ENCODE measurements at places on chromosomes 2 and 18.

DNA sequence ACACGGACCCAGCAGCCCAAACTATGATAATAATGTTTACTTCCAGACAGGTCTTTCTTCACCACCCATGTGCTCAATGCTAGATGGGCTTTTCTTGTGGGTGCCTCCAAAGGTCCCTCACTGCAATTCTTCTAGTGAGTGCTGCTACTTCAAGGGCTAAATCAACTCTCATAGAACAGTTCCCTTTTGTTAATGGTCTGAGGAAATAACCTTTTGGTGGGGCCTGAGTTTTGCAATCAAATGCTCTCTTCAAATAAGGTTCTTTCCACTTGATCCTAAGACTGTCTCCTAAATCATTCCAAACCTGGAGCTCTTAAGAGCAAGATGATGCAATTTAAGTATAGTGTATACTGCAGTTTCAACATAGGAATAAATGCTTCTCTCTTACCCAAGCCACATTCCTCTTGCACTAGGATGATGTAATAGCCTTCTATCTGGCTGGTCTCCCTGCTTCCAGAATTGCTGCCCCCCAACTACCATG, 6.0 kb downstream of the NEMP2 start:
- no peak for DNase-seq

GRCh38 chr18:58562999-58563667, 65.8 kb downstream of the ALPK2 start:
- DNase-seq = no peak

DNA sequence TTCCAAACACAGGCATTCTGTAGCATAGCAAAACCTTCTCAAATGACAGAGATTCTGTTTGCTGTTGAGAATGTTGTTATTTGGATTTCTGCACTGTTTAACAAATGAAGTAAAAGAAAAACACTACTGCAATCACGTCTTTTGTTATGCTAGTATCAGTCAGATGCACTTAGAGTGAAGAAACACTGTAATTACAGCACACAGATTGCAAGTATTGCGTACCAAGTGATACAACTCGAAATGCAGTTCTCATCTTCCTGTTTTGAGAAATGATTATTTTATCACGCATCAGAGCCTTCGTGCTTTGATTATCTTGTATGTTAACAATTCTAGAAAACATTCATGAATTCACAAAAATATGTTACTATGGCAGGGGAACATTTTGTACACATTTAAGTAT, 41.8 kb upstream of the KLF11 start:
- no peak for DNase-seq

- DNase-seq = no peak
Observed at GRCh38 chr2:29603341-29603740, 318.0 kb downstream of the ALK start.

GRCh38 chr2:78780864-78781583, 244.5 kb upstream of the REG3G start:
- DNase-seq = no peak

All from activated naive CD8-positive, alpha-beta T cell treated with anti-CD3 and anti-CD28 coated beads, Interleukin-2, amount 50 U/mL, for 16 hours (primary cell).